ENCODE measurements at places on chromosomes 2 and 18.
A peak's percentile ranks its signal among the peaks of the same experiment; 100 is the strongest.

GRCh38 chr18:26757263-26758019, 108.1 kb downstream of the AQP4 start:
- DNase-seq = no peak

- DNase-seq = no peak
These were observed 171.6 kb downstream of the PLCL1 start for GRCh38 chr2:197975931-197976519.

DNA sequence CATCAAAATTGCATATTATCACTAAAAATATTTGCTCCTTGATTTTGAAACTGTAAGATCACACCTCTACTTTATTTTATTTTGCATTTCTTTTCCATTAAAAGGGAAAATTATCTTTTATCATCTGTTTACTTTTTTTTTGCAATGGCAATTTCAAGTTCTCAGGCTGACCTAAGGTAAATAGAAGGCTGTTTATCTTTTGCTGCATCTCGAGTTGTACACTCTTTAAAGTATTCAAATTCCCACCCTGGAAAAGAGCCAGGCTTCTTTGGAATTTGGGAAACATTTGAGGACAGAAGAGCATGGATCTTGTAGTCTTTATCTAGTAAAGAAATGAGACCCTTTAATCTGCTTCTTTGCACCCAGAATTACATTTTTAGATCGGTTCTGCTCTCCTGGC, 645.7 kb downstream of the SLC4A3 start:
- no peak for DNase-seq

DNA sequence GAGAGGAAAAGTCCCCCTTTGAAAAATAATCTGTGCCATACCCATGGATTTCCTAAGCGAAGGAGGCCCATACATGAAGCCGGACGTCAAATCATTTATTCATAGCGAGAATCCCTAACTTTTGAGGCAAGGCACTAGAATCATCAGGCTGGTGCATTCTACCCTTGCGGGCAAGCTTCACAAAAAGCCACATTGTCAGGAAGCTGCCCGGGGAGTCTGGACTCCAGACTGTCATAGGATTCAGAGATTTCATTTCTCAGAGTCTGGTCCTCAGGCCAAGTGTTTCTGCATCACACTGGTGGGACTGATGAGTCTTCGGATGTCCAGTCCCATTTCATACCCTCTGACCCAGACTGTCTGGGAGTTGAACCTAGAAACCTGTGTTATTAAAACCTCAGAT, 8.9 kb downstream of the SLC9A4 start:
- DNase-seq = no peak

DNA sequence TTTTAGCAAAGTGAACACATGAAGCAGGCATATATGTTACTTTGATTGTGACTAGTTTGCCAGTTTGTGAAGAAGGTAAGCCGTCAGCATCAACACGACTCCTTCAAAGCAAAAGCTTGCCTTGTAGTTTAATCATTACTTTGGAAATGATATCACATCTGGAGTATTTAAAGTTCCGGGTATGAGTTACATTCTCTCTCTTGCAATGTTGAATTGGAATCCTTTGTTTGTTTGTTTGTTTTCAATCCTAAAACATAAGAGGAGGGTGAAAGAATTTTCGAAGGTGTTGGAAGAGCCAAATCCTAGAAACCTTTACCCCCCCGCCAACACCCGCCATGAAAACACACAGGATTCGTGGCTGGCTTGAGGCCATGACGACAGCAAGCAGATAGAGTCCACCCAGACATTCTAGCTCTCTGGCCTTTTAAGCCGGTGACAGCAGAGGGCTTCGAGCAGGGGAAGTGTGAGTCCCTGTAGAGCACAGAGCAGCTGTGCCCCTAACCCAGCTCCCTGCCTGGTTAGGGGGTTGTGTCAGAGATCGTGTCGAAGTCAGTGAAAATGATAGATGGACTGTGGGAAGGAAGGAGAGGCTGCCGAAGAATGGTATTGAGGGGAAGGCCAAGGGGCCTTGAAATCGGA, 103.8 kb upstream of the SMIM21 start:
- no peak for DNase-seq

GRCh38 chr2:31226266-31226665, 7.7 kb upstream of the EHD3 start:
- no peak for DNase-seq

- DNase-seq = no peak
These were observed 364.3 kb downstream of the PLCL1 start for GRCh38 chr2:198168651-198169050.

- DNase-seq = no peak
These were observed 36.2 kb downstream of the SNED1 start for GRCh38 chr2:241034490-241035141.

DNA sequence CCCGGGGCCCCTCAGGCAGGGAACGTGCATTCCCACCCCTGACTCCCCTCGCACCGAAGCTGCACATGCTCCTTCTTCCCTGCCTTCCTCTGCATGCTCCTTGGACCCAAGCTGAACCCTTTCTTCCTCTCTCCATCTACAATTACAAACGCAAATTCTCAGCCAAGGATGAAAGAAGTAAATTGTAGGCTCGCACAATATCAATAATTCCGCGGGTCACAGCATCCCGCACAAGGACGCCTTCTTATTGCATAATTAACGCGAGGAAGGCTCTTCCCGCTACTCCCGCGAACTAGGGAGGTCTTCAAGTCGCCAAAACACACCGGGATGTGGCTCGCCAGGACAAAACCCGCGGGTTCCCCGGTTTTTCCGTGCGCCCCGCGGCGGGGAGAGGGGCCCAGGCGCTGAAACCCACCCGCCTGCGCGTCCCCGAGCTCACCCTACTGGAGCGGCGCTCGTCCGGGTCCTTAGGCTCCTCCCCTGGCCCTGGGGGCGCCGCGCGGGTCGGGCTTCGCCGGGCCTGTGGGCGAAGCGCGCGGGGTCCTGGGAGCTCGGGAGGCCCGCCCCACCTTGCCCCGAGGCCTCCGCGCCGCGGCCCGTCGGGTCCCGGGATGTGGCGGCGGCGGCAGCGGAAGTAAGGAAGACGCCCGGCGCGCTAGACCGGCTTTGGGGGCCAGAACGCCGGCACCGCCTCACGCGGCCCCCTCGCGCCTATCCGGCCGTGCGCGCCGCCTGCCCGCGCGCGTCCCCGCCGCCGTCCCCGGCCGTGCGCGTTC, at the start of gene CHST10:
Gene CHST10, minus strand, starts transcription at position 734 of the 776 bp plus-strand sequence. CDS start 10,993 bp downstream, outside the sequence.
- peak; percentile 59 for DNase-seq

DNA sequence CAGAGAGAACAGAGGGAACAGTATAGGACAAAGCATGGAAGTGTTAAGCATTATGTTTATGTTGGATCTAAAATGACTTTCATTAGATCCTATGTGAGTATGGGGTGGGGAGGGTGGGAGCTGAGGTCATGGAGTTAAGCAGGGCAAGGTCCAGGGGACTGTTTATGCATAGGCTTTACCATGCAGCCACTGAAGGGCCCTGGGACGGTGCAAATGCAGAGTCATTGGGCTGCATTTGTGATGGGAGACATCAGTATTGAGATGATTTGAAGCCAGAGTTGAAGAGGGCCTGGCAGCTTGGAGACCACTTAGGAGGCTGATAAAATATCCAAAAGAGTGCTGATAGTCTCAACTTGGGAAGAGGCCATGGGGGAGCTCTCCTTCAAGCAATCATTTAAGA, 22.7 kb downstream of the IL1RL2 start:
- no peak for DNase-seq

GRCh38 chr2:171347591-171348032, 86.2 kb downstream of the METTL8 start:
- no peak for DNase-seq

DNA sequence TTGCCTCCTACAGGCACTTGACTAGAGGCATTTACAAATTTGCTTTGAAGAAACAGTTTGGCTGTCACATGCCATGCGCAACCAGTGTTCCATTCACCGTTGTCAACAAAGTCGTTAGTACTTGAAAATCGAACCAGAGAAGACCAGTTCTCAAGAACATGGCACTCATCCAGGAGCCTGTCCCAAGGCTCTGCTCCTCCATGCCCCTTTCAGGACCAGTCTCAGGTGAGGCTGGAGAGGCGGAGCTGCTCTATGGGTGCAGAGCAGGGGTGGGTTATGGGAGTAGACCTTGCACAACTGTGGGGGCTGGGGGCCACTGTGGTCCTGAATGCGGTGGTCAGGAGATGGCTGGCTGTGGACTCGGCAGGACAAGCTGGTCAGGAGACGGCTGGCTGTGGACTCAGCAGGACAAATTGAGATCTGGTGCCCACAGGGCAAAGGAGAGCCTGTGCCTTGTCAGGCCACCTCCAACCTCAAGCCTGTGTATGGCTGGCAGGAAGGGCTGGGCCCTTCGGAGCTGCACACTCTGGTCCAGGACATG, 12.3 kb upstream of the ATP9B start:
- no peak for DNase-seq

DNA sequence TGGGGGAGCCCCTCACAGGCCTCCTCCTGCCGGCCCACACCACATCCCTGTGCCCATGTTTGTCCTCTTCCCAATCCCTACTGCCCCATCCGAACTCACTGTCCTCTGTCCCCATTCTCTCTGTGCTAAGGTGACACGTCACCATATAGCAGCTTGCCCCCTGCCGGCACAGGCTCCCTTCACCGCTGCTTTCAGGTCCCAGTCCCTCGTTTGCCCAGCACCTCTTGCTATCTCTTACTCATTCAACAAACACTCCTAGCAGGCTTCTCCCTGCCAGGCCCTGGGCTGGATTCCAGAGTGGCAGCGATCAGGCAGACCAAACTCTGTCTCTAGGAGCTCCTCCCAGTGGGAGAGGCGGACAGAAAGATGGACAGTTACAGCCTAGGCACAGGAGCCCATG, 74.3 kb downstream of the TFCP2L1 start:
- no peak for DNase-seq

GRCh38 chr18:3710712-3711301, 260.8 kb downstream of the TGIF1 start:
- DNase-seq = no peak

GRCh38 chr2:19035238-19035637, 323.2 kb downstream of the OSR1 start:
- DNase-seq = no peak

DNA sequence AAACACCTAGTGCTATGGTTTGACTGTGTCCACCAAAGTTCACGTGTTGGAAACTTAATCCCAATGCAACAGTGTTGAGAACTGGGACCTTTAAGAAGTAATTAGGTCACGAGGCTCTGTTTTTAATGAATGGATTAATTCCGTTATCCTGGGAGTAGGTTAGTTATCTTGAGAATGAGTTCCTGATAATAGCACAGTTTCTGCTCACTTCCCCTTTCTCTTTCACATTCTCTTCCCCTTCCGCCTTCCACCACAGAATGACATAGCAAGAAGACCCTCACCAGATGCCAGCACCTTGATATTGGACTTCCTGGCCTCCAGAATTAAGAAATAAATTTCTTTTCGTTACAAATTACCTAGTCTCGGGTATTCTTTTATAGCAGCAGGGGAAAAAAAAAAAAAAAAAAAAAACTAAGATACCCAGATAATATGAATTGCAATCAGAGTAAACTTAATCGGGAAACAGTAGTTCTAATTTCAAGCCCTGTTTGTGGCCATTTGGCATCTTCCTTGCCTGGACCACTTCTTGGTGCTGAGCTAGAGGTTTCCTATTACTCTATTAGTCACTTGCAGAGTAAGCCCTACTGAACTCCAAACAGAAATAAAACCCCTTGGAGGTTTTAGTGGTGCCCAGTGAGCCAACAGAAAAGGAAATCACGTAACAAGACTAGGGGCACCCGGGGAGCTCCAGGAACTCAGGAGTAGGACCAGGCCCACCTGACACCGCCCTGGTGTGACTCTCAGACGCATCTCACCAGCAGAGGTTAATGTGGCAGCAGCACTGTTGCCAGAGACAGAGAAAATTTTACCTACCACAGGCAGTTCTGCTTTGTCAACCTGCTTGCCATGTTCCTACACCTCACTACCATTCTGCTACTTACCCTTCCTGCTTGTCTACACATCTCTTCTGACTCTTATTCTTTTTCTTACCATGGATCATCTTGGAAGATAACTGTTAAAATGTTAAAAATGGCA, 147.6 kb upstream of the CAB39 start:
- DNase-seq = no peak

GRCh38 chr2:159131914-159132281, 154.6 kb downstream of the WDSUB1 start:
- no peak for DNase-seq
